Stimulated activated CD4-positive, alpha-beta T cell treated with anti-CD3 and anti-CD28 coated beads, Interleukin-12 subunit alpha, Interleukin-12 subunit beta, amount 100 ng/mL, for 48 hours (primary cell): ENCODE measurements at places on chromosomes 3 and 15.
A peak's percentile ranks its signal among the peaks of the same experiment; 100 is the strongest.

- no peak for DNase-seq
These were observed 25.8 kb downstream of the SIAH2 start for GRCh38 chr3:150736903-150737832.

GRCh38 chr15:76196269-76197231 is 114.7 kb downstream of the ETFA start:
- DNase-seq: no peak

DNA sequence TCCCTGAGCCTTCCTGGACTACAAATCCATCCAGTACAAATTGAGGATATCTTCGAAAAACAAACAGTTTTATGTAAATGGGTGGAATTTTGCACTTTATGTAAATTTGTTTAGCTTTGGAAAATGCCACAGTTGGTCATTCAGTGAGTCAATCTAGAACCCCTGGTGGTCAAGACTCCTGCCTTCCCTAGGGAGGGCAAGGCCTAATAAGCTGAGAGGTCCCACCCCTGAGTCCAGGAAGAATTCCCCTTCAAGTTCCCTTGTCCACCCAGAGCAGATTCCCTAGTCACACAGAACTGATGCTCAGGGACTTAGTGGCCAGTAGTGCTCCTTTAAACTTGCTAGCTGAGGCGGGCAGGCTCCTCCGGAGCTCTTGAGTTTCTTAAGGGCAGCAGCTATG is 6.1 kb upstream of the RUBCN start:
- DNase-seq: no peak

- peak; percentile 60 for DNase-seq
These were observed 36.3 kb downstream of the CHST14 start for GRCh38 chr15:40506964-40507571.

GRCh38 chr3:5663601-5664000 is 476.1 kb downstream of the EDEM1 start:
- no peak for DNase-seq
